ENCODE measurements at places on chromosomes 11 and 22. TPM values are rescaled to one million over a fixed set of nuclear protein-coding genes. Genes with fewer than 3 reads are reported as not detected.

Gene ELF5
- not detected for total RNA-seq

DNA sequence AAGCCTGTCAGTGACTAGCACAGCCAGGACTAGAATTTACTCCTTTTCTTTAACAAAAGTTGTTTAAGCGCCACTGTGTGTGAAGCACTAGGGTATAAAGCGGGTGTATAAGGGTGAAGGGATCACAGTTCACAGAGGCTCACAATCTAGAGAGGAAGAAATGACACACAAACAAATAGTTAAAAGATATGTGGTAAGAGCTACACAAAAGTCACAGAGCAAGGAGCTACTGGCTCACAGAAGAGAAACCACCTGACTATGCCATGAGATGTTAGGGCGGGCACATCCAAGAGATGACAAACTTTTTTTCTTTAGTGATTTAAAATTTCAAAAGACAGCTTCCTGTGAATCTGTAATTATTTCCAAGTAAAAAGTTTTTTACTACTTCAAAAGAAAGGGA is 55.6 kb downstream of the PHF21A start:
- no peak for DNase-seq

- DNase-seq, result no peak
These were observed 84.2 kb downstream of the MORC2 start for GRCh38 chr22:30884211-30885000.

Gene FREY1
- total RNA-seq, result not detected

GRCh38 chr22:28332410-28332809 is 347.2 kb downstream of the TTC28 start:
- DNase-seq, result no peak

DNA sequence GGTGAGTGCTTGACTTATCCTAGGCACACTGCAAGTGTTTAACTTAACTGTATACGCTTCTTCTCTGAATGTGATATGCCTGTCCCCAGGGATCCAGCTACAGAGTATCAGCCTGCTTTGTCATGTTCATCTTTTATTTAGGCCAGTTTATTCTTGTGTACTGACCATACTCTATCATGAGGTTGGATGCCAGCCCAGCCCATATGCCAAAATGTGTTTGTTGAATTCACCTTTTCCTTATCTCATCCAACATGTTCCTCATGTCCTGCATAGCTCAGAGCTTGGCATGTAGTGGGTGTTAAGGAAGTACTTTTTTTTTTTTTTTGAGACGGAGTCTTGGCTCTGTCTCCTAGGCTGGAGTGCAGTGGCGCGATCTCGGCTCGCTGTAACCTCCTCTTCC is 116.2 kb downstream of the NCAM1 start:
- DNase-seq, result no peak
